ENCODE measurements at places on chromosomes 7 and 10.

- no peak for DNase-seq
These were observed 525.9 kb upstream of the FOXK1 start for GRCh38 chr7:4156190-4156589.

DNA sequence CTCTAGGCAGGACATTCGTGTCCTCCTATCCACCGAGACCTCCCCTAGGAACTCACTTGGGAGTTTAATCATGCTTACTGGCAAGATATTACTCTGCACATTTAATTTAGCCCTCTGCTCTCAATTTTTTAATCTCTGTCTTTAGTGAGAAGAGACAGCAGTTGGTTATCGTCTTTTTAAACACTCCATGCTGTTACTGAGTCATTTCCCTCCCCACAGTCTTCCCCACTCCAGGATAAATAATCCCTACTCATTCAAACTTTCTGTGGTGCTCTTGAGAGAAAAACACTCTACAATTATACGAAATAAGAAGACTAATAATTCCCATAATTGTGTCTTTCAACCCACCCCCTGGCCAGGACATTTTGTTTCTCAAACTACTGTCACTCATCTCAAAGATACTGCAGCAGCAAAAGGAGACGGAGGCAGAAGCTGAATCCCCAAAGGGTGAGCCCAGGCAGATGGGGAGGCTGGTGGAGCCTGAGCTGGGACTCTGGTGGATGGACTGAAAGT lies 84.2 kb downstream of the ANK3 start:
- no peak for DNase-seq

GRCh38 chr7:113158756-113159155 lies 40.4 kb upstream of the SMIM30 start:
- DNase-seq, result no peak

GRCh38 chr10:112389271-112389822 lies 15.4 kb downstream of the ACSL5 start:
- peak; percentile 94 for DNase-seq

GRCh38 chr10:118832241-118832651 lies 77.5 kb upstream of the CACUL1 start:
- no peak for DNase-seq

DNA sequence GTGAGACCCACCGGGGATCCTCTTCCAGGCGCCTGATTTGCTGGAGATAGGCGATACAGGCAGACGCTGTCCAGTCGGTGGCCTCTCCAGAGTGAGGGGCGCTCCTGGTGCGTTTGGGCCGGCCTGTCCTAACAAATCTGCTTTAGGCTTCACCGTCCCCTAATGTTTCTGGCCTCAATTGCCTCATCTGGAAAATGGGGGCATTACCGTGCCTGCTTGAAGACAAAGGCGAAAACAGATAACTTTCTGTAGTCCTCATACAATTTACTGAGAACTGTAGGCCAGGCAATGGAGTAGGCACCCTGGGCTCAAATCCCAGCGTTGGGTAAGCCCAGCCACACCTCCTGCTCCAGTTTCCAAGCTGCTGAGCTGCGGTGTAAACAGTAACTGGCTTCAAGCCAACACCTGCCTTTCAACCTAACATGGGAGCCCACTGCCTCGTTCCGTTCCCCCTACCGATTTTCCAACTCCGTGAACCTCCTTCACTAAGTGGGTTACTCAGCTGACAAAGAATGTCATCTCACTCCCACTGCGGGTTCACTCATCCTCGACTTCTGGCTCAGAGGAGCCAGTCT lies 589 bp upstream of the ZFAND4 start:
- DNase-seq, result no peak

GRCh38 chr10:70403483-70404035 lies 386 bp upstream of the EIF4EBP2 start:
- DNase-seq, result no peak

GRCh38 chr7:27191833-27192545 lies 7.0 kb upstream of the HOXA11 start:
- no peak for DNase-seq

- DNase-seq, result no peak
These were observed 68.8 kb upstream of the INHBA start for GRCh38 chr7:41771717-41772116.

- DNase-seq, result no peak
These were observed 90.3 kb downstream of the SRPK2 start for GRCh38 chr7:105298439-105298894.

- peak; percentile 75 for DNase-seq
These were observed 35.0 kb downstream of the LAMB4 start for GRCh38 chr7:108094933-108095710.

DNA sequence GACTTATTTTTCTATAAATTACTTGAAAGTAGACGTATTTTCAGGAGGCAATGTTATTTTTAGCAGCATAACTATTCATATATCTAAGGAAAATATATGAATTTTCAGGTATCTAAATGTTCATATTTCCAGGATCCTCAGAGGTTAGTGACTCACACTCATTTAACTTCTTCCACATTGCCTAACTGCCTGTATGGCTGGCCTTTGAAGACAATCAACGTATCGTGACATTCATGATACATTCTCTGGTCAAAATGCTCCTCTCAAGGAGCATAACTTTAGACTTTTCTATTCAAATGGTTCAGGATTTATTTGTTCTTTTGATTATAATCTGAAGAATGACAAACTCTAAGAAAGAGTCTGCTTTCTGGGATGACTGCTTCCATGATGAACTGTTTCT lies 89.3 kb downstream of the SEMA3C start:
- DNase-seq, result no peak

GRCh38 chr10:110503528-110504110 lies 5.9 kb downstream of the DUSP5 start:
- DNase-seq, result no peak

DNA sequence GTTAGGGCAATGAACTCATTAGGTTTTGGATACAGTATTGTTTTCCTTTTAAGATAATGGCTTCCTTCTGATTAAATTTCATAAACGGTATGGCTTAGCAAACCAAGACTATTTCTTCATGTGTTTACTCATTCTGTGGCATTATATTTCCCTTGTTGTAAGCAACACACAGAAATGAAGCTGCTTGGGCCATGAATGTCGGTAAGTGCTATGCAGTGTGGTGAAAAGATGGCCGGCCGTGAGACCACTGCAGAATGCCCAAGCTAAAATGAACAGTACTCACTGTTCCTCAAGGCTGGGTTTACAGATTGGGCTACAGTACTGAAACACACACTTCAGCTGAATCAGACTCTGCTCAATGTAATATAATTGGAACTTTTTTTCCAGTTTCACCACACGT lies 8.1 kb downstream of the APBB1IP start:
- DNase-seq, result no peak

DNA sequence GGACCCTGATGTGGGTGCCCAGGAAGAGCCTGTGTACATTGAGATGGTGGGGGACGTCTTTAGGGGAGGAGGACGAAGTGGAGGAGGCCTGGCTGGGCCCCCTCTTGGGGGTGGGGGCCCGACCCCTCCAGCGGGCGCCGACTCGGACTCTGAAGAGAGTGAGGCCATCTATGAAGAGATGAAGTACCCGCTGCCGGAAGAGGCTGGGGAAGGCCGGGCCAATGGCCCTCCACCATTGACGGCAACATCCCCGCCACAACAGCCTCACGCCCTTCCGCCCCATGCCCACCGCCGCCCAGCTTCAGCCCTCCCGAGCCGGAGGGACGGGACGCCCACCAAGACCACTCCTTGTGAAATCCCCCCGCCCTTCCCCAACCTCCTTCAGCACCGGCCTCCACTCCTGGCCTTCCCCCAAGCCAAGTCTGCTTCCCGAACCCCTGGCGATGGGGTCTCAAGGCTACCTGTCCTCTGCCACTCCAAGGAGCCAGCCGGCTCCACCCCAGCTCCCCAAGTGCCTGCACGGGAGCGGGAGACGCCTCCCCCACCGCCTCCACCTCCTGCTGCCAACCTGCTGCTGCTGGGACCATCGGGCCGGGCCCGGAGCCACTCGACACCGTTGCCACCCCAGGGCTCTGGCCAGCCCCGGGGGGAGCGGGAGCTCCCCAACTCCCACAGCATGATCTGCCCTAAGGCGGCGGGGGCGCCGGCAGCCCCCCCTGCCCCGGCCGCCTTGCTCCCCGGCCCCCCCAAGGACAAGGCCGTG lies 4.8 kb downstream of the NYAP1 start:
- DNase-seq, result no peak

- no peak for DNase-seq
These were observed 311.0 kb downstream of the PTEN start for GRCh38 chr10:88174391-88174790.

DNA sequence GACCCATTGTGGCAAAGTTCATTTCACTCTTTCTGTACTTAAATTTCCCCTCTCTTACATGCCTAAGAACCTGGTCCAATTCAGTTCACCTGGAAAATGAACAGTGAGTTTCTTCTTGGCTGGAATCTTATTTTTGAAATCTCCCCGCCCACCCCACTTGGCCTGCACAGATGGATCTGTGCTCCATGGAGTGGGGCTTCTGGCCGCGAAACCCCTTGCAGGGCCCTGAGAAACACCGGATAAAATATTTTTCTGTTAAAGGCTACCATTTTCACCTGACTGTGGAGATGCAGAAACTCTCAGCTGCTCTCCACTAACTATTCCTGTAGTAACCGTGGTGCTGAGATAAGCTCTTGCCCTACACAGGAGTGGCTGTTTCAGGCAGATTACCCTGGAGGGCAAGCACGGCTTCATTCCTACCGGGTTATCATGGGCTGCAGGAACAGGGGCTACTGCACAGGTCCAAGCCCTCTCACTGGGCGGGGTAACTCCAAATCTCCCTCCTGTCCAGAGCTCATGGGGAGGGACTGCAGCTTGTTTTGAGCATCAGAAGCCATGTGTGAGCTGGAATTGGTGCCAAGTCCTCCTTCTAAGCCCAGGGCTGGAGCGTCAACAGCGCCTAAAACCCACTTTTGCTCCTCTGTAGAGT lies 118.9 kb downstream of the PRPF18 start:
- peak; percentile 34 for DNase-seq

DNA sequence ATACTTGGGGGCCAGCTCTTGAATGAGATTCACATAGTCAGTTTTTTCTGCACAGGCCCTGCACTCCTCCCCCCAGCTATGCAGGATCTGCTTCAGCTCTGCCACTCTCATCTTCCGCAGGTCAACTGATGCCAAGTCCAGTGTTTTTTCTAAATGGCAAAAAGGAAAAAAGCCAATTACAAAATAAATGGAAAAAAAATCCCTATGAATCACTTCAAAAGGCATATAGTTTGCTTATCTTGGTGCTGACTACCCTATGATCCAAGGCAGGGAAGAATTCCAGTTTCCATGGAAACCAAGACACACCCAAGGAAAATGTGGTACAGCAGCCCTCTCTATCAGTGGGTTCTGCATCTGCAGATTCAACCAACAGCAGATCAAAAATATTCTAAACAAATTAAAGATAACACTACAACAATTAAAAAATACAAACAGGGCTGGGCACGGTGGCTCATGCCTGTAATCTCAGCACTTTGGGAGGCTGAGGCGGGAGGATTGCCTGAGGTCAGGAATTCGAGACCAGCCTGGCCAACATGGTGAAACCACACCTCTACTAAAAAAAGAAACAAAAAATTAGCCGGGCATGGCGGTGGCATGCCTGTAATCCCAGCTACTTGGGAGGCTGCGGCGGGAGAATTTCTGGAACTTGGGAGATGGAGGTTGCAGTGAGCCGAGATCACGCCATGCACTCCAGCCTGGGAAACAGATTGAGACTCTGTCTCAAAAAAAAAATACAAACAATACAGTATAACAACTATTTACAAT lies 17.6 kb downstream of the CDNF start:
- peak; percentile 84 for DNase-seq

GRCh38 chr10:119502209-119502608 lies 40.3 kb downstream of the RGS10 start:
- DNase-seq, result no peak

DNA sequence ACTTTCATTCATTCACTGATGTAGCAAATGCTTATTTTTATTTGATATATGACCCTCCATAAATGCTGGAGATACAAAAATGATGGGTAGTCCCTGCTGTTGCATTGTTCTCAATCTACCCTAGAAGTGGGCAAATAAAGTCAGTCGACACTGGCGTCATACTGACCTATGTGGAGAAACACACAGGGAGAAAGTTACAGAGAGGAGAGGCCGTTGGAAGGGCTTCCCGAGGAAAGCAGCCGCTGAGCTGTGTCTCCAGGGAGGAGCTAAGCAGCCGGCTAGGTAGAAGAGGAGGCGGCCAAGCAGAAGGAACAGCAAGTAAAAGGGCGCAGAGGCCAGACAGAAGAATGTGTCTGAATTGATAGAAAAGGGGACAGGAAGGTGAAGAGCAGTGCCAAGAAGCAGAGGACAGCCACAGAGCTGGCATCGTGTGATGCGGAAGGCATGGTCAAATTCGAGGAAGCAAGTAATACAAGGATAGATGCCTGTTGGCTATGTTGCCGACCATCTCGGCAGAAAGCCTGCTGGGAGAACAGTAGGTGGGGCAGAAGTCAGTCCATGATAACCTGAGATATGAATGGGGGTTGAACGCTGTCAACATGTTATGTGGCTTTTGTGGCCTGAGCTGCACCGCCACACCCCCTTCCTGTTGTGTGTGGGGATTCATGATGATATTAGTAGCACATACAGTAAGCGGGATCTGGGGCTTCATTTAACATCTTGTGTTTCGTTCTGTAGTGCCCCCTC lies 25.9 kb downstream of the ST8SIA6 start:
- DNase-seq, result no peak

GRCh38 chr7:137475966-137476365 lies 132.4 kb upstream of the PTN start:
- no peak for DNase-seq

DNA sequence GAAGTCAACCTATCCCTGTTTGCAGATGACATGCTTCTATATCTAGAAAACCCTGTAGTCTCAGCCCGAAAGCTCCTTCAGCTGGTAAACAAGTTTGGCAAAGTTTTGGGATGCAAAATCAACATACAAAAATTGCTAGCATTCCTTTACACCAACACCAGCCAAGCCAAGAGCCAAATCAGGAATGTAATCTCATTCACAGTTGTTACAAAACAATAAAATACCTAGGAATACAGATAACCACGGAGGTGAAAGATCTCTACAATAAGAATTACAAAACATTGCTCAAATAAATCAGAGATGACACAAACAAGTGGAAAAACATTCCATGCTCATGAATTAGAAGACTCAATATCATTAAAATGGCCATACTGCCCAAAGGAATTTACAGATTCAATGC lies 50.4 kb upstream of the ZNF365 start:
- no peak for DNase-seq

GRCh38 chr10:102596506-102596971 lies 47.7 kb upstream of the TRIM8 start:
- peak; percentile 67 for DNase-seq

- no peak for DNase-seq
These were observed 90.9 kb upstream of the TNRC18 start for GRCh38 chr7:5514440-5515035.

DNA sequence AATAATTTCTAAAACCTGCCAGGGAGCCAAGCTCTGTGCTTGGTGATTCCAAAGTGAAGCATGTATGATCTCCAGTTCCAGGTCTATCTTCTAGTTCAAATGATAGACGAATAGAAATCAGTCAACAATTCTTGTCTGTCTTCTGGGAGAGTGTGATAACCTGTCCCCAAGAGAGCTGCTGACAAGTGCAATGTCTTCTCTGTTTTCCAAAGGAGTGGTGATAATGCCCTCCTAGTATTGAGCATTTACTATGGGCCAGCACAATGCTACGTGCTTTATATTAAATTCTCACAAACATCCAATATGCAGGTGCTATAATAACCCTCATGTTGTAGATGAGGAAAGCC lies 10.2 kb downstream of the MXI1 start:
- DNase-seq, result no peak
